ENCODE measurements at places on chromosomes 5 and 9.

DNA sequence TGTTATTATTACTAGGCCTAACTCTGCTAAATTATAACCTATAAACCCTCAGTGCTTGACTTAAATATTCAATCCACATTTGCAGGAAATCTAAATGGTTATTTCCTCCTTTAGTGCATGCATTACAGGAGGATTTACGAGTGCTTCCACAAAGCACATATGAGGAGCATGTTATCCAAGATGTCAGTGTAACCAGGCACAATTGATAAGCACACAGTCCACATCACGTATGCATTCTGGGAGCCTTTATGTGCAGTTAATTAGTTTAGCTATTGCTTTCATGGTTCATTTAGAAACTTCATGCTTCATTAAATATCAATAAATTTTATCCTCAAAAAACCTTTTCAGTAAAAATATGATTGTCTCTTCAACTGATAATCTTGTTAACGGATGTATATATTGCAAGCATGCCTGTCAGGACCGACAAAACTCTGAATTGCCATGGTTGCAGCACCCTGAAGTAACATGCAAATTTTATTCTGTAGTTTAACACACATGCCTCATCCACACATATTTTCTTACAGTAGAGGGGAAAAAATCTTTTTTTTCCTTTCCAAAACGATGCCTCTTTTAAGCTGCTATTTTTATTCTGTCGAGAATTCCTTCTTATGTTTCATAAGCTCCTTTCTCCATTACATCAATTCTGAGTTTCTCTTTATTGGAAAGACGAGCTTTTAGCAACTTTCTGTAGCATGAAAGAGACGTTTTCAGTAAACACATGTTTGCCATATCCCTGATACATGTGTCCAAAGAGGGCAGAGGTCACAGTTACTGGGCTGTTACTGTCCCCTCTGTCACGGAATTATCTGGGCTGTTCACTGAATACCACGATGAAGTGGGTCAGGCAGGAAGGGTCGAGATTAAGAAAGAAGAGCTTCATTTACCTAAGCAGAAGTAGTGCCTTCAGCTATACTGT is 142.0 kb downstream of the GLIS3 start:
- DNase-seq, result no peak

- DNase-seq, result peak; percentile 100
Measured at GRCh38 chr9:120892748-120893610, 16.0 kb upstream of the PHF19 start.

- DNase-seq, result no peak
Measured at GRCh38 chr9:96149533-96150280, 152.3 kb downstream of the HSD17B3 start.

DNA sequence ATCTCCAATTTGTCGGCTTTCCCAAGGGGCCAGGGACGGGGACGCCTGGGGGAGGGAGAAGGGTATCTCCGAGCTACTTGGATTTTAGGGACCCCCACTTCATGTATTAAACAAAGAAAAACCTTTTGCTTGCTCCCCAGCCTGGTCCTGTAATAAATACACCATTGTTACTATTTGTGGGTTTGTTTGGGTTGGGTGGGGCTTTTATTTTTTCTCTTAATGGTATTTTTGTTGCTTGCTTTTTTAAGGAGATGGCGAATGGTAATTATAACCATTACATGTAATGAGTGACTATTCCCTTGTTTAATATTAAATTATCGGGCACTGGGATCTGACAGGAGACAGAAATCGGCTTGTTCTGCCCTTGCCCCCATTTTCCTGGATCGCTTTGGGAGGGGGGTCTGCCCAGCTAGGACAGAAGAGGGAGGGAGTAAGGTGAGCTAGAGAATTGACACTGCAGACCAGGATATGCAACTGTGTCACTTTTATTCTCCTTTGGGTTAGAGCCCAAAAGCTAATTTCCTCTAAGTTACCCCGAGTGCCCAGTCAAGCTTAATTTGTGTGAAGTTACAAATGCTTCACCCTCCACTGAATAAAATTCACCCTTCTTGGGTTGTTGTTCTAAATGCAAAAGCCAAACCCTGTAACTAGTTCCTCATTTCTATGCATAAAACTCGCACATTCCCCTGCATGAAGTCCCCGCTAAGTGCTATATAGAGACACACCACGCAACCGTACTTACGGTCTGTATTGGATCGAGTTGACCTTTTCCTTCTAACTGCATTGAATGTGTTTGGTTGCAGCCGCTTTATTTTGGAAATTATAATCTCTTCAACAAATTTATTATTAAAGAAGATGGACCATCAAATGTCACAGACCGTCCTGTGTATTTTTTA is 1.6 kb upstream of the ZNF608 start:
- no peak for DNase-seq

DNA sequence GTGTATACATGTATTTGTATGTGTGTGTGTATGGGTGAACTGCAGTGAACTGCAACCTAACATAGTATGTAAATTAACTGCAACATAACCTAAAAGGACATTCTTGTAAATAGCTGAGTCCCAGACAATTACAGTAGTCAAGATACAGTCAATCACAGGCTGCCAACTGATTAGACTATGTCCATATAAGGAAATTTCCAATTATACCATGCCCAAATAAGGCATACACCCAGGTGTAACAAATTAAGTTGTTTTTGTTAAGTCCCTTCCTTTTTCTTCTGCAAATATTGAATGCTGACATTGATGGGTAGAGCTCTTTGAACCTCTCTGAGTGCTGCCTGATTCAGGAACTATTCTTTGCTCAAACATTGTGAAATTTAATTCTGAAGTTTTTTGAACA is 594.6 kb upstream of the FAM174A start:
- no peak for DNase-seq

- no peak for DNase-seq
Measured at GRCh38 chr5:151100681-151101080, 19.8 kb upstream of the TNIP1 start.

DNA sequence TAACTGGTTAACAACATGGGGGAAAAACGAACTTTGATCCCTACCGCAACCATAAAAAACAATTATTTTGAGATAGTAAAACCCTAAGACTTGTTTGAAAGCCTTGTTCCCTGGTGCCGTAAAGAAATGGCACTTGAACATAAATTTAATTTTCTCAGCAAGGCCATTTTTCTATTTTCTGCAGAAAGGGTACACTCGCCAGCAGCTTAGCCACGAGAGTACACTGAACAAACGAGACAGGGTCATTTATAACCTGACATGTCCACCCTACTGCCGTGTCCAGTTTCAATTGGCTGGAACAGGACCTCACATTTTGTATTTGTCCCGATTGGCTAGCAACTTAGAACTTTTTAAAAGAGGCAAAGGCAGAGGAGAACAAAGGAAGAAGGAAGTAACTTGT is 26.8 kb downstream of the FBXW11 start:
- no peak for DNase-seq

DNA sequence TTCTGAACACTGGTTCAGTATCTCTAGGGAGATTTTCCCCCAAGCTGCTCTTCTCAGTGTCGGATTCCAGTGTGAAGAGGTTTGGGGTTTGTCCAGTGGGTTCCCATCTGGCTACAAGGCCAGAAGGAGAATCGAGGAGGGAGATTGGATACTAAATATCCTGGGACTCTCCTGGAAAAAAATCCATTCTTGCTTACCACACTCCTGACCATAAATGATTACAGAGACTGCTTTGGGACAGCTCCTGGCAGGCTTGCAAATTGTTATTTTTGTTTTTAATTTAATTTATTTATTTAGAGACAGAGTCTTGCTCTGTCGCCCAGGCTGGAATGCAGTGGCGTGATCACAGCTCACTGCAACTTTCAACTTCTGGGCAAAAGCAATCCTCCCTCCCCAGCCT is 4.7 kb upstream of the SUSD1 start:
- DNase-seq, result no peak

GRCh38 chr5:1033178-1033577 is 24.6 kb downstream of the NKD2 start:
- no peak for DNase-seq

- no peak for DNase-seq
Measured at GRCh38 chr5:58775701-58776262, 192.9 kb downstream of the RAB3C start.

DNA sequence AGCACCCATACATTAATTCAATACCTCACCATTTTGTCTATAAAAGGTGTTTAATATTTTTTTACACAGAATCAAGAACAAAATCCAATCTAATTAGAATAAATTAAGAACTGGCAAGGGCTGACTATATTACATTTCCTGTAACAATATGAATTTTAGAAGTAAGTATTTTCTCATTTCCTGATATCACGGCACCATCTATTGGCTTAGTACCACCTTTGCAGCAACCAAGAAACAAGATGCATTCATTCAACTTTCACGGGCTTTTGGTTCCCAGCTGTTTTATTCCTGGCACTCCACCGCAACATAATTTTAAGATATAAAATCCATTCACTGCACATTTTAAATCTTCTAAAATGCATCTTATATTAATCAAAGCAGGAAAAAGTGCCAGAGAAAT is 20.6 kb downstream of the PSMB7 start:
- DNase-seq, result no peak

DNA sequence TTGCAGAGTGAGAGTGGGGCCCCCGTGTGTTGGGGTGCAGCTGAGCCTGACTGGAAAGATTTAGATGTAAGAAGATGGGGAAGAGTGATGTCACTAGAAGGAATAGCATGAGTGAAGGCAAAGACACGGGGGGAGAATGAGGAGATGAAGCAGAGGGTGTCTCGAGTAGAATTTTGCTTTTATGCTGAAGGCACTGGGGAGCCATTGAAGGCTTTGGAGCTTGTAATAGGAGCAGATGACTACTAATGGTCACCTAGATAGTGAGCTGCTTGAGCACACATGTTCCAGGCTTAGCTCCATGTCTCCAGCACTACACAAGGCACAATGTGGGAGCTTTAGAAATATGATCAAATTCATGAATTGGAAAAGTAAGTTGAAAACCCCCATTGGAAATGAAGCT is 32.1 kb downstream of the COL15A1 start:
- no peak for DNase-seq

DNA sequence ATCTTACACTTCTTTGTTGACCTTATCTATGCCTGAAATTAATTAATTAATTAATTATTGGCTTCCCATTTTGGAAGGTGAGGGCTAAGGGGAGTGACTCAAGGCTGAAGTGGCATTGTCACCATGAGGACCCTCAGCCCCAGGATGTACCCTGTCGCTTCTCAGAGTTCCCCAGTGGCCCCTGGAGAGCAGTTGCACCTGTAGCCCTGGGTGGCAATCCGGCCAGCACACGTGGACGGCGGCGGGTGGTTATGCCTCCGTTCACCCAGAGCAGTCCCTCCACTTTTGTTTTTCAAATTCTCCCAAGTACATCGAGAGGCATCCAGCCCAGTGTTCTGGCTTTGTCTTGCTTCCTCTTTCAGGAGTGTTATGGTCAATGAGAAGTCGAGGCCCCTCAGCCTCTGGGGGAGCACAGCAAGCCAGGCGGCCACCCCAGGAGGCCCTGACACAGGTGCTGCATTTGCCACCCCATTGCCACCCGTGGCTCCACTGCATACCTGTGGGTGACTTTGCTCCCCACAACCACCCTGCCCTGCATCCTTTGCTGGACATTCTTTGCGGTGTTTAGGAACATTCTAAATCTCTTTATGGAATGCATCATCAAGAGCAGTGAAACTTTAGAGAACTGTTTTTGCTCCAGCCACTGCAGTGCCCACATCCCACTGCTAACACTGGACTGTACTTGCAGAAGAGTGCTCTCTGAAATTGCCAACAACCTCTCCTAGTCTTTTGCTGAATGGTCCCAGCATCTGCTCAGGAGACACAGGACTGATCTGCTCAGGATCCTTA is 11.5 kb upstream of the IRX2 start:
- no peak for DNase-seq

DNA sequence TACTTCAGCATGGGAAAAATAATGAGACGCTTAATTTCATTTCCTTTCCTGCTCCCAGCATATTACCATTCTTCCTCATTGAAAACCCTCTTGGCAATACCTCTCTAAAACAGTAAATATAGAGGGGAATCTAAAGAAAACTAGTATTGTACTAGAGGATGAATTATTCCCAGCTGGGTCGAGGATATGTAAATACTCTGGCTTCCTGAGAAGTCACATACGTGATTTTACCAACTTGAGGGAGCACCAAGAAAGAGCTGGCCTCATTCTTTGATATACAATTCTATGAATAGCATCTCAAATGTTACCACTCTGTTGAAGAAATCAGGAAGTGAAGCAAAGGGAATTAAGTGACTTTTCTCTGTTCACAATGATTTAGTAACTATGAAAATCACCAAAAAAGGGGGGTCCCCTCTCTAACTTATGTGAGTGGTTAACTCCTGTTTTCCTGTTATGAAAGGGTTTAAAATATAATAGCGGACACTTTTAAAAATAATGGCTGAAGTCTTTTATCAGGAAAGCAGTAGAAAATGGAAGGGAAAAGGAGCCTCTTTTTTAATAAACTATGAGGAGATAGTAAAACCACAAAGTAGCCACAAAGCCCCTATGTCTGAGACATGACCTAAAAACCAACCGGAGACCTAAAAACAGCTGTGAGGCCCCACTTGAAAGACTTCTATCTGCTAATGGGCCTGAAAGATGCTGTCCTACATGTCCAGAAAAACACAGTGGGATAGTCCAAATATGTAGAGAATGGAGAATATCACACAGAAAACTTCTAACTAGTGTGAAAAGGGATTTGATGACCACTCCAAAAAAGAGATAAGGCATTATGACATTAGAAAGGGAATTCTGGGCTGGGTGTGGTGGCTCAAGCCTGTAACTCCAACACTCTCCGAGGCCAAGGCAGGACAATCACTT is 42.6 kb downstream of the LPAR1 start:
- DNase-seq, result no peak

DNA sequence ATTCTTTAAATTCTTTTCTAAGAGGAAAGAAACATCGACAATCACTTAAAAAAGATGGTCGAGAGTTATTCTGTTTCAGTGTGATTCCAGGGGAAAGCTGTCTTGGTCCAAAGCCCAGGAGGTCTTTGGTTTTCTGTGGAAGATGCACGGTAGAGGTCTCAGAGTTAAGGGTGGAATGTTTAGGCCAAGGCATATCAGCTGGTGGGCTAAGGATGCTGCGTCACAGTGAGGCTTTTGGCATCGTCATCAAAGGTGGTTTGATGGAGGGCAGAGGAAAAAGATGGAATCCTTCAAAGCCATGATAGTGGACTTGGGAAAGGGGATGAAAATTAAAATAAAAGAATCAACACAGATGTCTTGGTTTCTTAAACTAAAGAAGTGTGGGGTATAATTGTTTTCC is 137.3 kb upstream of the ANKH start:
- DNase-seq, result no peak

- no peak for DNase-seq
Measured at GRCh38 chr9:94975480-94975879, 249.0 kb downstream of the AOPEP start.

GRCh38 chr9:26261503-26262330 is 583.5 kb upstream of the TUSC1 start:
- no peak for DNase-seq

DNA sequence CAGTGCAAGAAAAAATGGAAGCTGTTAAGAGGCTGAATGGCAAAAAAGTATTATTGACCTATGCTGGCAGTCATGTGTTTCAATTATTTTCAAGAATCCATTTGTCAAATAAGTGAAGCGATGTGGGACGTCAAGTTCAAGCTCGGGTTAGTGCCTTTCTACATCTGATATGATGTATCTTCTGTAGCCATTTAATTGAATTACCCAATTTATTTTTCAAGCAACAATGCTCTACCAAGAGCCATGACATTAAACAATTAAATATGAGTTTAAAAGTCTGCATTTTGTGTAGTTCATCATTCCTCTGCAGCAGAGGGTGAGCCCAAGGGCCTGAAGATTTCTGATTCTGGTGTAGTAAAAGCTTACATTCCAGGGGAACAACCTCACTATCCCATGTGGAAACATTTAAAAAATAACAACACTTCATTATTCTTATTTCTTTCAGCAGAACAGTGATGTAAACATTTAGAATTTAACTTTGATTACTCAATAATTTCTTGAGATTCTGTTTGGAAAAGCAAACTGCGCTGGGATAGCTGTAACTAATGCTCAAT is 619.7 kb upstream of the ARRDC3 start:
- no peak for DNase-seq

Measured in H54 (cell line).